ENCODE measurements at places on chromosomes 2 and 18.

- DNase-seq: no peak
Measured at GRCh38 chr18:30404422-30404821, 638.1 kb downstream of the DSC3 start.

DNA sequence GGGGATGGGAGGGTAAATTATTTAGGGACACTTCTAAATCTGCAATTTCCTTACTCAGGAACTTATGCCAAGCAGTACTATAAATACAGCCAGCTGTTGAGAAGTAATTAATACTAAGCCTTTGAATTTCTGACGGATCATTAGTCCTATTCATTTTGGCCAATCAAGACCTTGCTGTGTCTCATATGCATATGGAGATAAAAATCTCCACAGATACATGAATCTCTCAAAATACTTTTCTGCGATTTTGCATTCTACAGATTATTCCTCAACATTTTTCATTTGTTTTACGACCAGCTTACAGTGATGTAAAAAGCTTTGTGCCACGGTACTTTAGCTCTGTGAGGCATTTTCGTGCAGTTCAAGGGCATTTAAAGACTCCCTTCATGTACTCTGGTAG lies 16.7 kb downstream of the LANCL1 start:
- no peak for DNase-seq

GRCh38 chr2:29618024-29618423 lies 303.4 kb downstream of the ALK start:
- no peak for DNase-seq

- DNase-seq: no peak
Measured at GRCh38 chr2:100043891-100044255, 98.5 kb downstream of the AFF3 start.

- DNase-seq: no peak
Measured at GRCh38 chr2:197952540-197953202, 148.3 kb downstream of the PLCL1 start.

DNA sequence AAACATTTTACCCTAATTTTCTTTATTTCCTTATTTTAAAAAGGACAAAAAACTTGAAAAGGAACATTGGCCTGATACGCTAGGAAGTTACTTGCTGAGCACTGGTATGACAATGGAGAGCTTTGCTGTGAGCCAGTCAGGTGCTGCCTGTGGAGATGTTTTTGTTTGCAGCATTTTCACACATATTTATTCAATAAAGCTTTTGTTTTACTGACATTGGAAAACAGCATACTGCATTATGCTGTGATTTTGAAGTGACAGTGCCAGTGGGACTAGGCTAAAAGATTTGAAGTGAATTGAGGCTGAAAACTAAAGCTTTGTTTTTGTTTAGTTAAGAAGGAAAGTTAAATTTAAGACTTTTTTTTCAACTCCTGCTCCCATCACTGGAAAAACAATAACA lies 470.7 kb upstream of the ZEB2 start:
- DNase-seq: no peak

GRCh38 chr2:196160101-196160500 lies 11.3 kb downstream of the STK17B start:
- peak; percentile 97 for DNase-seq

DNA sequence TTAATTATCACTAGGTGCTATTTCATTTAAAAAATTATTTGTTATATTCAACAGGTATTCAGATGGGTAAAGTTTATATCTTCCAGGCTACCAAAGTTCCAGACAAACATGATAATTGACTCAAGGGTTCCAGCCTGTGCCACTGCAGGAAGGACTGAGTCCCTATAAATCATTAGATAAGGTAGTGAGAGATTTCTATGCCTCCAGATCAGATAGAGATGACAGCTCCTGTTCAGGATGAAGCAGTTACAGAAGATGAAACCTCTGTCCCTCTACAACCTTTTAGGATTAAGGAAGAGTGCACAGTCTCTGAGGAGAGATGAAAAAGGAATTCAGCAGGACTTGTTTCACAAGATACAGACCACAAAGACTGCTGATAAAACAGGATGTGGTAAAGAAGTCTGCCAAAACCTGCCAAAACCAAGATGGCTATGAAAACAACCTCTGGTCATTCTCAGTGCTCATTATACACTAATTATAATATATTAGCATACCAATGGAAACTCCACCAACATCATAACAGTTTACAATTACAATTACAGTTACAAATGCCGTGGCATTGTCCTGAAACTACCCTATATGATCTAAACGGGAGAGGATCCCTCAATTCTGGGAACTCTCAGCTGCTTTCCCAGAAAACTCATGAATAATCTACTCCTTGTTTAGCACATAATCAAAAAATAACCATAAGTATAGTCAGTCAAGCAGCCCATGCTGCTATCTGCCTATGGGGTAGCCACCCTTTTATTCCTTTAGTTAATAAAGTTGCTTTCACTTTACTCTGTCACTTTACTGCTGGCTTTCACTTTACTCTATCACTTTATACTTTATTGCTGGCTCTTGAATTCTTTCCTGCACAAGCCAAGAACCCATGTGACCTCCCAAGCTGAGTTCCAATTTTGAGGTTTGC lies 288.5 kb downstream of the PDE11A start:
- peak; percentile 70 for DNase-seq

DNA sequence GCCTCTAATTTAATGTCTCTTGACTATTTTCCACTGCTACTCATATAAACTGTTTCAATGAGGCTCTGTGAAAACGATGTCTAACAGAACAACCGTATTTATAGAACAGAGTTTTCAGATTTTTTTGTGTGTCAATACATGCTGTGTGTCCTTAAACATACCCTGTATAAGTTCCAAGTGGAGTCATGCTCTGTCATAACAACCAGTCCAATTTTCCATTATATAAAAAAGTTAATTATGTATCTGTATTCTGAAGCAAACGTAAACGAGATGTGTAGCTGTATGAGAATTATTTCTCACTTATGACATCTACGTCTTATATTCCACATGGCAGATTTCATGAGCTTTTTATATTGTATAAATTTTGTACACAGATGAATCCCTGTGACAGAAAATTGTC lies 13.9 kb upstream of the GULP1 start:
- DNase-seq: no peak

- DNase-seq: no peak
Measured at GRCh38 chr2:70902579-70902978, 33.1 kb upstream of the ATP6V1B1 start.

GRCh38 chr2:65331336-65332025 lies 100.9 kb downstream of the SPRED2 start:
- no peak for DNase-seq

DNA sequence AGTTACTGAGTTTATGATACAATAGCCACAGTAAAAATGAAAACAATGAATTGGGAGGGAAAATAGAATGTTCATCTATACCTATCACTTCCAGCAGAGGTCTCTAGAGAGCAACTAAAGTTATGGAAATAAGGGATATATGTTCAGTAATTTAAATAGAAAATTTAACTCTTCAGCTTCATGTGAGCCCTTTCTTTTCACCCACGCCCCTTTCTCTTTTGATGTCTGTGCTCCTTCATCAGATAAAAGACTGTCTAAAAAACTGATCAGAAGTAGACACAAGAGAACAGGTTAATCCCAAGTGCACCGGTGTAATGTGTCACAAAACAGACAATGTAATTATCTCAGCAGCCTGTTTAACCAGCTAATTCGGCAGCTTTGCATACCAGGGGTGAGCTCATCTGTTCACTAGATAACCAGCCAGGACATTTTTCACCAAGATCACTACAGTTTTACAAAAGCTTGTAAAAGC lies 238.5 kb upstream of the ERBB4 start:
- peak; percentile 70 for DNase-seq

DNA sequence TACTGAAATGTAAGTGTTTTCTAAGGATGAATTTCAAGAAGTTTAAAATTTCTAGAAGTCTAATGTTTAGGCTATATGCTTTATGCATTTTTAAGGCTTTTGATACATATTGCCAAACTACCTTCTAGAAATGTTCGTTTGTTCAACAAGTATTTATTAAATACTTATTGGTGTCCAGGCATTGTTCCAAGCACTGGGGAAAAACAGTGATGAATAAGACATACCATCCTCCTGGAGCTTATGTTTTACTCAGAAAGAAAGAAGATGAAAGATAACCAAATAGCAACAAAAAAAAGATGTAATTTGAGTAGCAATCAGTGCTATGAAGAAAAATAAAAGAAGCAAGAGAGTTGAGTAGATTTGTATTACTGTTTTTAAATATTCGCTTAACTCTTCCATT lies 692.9 kb downstream of the SLC4A3 start:
- no peak for DNase-seq

DNA sequence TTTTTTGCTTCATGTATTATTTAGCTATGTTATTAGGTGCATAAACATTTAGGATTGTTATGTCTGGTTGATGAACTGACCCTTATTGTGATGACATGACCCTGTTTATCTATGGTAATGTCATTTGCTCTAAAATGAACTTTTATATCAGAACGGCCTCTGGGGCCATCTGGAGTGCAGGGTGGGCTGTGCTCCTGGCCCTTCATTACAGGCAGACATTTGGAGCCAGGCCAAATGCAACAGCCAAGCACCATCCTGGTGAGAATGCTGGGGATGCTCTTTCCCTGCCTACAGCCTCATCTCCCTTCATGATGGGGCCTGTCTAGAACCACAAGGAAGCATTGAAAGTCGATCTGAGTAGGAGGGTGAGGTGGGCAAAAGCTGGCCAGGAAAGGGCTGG lies 38.0 kb downstream of the HJURP start:
- DNase-seq: no peak

- no peak for DNase-seq
Measured at GRCh38 chr2:220144411-220144810, 517.0 kb downstream of the SLC4A3 start.

- no peak for DNase-seq
Measured at GRCh38 chr2:158809816-158810215, 14.7 kb downstream of the DAPL1 start.

GRCh38 chr2:27954221-27954673 lies 63.7 kb downstream of the BABAM2 start:
- DNase-seq: no peak

- DNase-seq: no peak
Measured at GRCh38 chr2:238974501-238975166, 126.7 kb downstream of the TWIST2 start.

GRCh38 chr2:218029366-218030360 lies 26.9 kb upstream of the TNS1 start:
- no peak for DNase-seq

DNA sequence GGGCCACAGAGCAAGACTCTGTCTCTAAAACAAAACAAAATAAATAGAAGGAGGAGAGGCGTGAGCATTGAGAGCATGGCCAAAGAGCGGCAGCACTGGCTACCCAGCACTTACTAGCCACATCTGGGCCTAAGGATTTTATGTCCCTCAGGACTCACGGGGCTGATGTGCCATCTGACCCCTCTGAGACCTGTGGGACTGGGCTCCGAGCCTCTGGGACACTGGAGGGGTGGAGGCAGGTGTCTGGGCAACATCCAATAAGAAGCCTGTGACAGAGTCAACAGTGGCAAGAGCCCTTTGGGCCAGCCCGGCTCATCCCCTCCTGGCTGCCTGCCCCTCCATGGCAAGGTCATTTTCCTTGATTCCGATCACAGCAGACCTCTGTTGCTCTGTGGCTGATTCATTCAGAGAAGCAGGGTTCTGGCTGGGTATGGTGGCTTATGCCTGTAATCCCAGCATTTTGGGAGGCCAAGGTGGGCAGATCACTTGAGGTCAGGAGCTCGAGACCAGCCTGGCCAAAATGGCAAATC lies 60.7 kb downstream of the RRM2 start:
- DNase-seq: no peak

DNA sequence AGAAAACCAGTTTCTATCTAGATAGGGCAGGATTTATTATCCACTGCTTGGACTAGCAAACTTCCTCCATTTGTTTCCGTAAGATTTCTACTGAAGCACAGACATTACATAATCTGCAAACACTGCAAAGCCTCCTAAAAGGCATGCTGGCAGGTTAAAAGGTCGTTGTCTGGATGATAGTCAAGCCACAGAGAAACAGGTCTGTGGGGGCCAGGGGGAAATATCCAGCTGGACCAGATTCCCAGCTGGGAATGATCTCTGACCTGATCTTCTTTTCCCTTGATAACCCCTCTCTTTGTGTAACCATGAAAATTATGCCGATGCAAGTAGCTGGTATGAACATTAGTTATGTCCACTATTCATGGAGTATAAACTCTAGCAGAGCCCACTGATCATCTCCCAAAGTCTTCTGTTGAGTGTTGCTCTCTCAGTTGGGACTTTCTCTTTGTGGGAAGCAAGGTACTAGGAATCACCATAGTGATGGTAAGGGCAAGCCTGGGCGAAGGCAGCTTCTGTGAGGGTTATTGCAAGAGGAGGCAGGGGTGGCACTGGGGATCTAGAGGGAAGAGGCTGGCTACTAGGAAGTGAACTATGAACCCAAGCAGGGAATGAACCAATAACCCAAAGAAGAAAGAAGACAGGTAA lies 61.3 kb downstream of the GDF7 start:
- peak; percentile 14 for DNase-seq

GRCh38 chr18:45874491-45875184 lies 49.2 kb downstream of the SIGLEC15 start:
- peak; percentile 60 for DNase-seq

GRCh38 chr2:164032995-164033394 lies 297.2 kb upstream of the FIGN start:
- DNase-seq: no peak

DNA sequence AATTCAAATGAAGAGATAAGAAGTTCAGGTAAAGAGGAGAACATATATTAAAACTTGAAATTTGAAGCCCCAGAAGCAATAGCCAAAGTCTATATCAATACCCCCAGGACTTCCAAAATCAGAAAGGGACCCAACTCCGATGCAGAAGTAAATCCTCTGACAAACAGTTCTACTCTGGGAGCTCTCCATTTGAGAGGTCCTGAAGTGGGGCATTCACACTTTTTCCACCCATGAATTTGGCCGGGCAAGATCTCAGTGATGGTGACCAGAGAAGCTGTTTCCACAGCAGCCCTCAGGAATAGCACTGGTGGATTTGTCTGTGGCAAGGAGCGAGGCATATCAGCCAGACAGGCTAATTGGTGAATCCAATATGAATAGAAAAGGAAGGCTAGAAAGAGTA lies 313.6 kb upstream of the MC4R start:
- no peak for DNase-seq

- no peak for DNase-seq
Measured at GRCh38 chr18:78957140-78957539, 22.5 kb upstream of the SALL3 start.

DNA sequence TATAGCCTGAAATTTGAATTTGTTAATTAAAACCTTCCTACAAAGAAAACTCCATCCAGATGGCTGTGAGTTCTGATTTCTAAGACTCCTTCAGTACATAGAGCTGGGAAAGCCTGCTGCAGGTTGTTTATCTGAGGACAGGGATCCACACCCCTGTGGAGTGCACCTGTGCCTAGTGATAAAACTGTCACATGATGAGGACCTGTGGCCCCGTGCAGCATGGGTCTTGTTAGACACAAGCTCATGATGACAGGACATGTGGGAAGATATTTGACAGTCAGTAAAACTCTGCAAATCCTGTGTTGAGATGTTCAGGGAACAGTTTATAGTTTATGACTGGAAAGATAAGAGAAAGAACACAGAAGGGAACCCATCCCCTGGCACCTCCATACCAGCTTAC lies 133.2 kb upstream of the TMEM18 start:
- no peak for DNase-seq

- no peak for DNase-seq
Measured at GRCh38 chr2:225994748-225995405, 595.4 kb downstream of the NYAP2 start.

GRCh38 chr2:100977511-100977910 lies 24.6 kb upstream of the RPL31 start:
- DNase-seq: no peak

- no peak for DNase-seq
Measured at GRCh38 chr2:204032301-204032700, 95.7 kb downstream of the ICOS start.

All from hematopoietic multipotent progenitor cell treated with erythropoietin and hydrocortisone succinate and interleukin-3 and kit ligand, for 6 days (in vitro differentiated cells).